Fibroblast of the aortic adventitia (primary cell): ENCODE measurements at places on chromosomes 2 and 18. TPM values are rescaled to one million over a fixed set of nuclear protein-coding genes. Genes with fewer than 3 reads are reported as not detected.

STEAP3 gene
- 7.0 and 50.9 TPM in 2 replicates for total RNA-seq

CASP10 gene
- total RNA-seq: 4.8 and 9.1 TPM in 2 replicates

RGPD3 gene
- 0.41 and 0.45 TPM in 2 replicates for total RNA-seq

LYPD1 gene
- 0.74 and 25.2 TPM in 2 replicates for total RNA-seq

SERPINB2 gene
- total RNA-seq: 13.9 and 67.6 TPM in 2 replicates

UGT1A9 gene
- total RNA-seq: not detected in 2 replicates

WDR7 gene
- total RNA-seq: 24.0 and 26.7 TPM in 2 replicates

RUFY4 gene
- not detected in 2 replicates for total RNA-seq

THSD7B gene
- 0.36 TPM in 1 of 2 replicates, not detected in the other for total RNA-seq

LRRTM1 gene
- total RNA-seq: 0.09 TPM in 1 of 2 replicates, not detected in the other

NEU4 gene
- total RNA-seq: not detected in 2 replicates

MDH1B gene
- total RNA-seq: 0.81 and 15.1 TPM in 2 replicates

DTNA gene
- total RNA-seq: 22.0 and 34.3 TPM in 2 replicates

FTCDNL1 gene
- total RNA-seq: 1.5 TPM in 1 of 2 replicates, not detected in the other

CELF4 gene
- not detected in 2 replicates for total RNA-seq

SNTG2 gene
- total RNA-seq: 0.09 TPM in 1 of 2 replicates, not detected in the other

EGR4 gene
- not detected in 2 replicates for total RNA-seq

TTC27 gene
- 11.2 and 30.0 TPM in 2 replicates for total RNA-seq
